Ascending aorta (tissue), 2 donors: ENCODE measurements at places on chromosomes 5 and 9. TPM values are rescaled to one million over a fixed set of nuclear protein-coding genes. Genes with fewer than 3 reads are reported as not detected.

DNA sequence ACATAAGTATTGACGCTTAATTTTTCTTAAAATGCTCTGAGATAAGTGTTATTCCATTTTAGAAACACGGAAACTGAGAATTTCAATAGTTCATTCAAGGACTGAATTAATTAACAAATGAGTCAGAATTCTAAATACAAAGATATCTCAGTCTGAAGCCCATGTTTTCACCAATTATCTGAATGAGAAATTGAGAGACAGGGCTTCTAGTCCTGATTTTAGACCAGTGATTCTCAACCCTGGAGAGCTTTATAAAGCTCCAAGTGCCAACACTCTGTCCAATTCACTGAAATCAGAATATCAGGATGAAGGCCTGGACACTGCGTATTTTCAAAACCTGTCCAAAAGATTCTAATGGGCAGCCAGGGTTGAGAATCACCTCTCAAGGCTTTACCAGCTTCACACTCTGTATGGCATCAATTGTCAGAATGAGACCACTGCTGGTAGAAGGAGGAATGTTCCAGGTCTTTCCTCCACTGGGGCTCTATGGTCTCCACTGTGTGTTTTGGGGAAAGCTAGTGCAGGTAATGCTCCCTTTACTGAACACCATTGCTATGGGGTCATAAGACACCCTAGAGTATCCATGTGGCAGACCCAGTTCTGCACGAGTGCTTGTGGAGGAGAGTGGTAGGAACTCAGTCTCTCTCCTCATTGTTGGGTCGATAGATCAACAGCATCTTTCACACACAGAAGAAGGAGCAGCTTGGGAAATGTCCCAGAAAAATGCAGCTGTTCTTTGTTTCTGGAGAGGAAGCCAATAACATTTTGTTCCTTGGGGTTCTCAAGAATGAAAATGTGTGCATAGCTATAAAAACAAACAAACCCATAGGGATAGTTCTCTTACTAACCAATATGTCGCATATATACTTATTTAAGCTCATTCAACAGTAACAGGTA lies 99.7 kb upstream of the OSMR start:
- DNase-seq = no peak

DNA sequence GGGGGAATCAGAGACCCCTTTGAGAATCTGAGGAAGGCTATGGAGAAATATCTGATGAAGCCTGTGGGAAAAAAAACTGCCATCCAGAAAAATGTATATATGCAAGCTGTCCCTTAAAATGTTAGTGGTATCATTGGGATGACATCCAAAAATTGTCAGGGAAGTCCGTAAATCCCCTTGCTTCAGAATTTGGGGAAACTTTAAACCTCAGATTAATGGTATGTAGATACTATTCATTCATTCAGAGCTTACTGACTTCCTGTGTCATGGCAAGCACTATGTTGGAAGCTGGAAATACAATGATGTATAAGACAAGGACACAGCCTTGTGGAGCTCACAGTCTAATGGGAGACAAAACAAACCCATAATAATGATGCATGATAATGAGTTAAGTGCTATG lies 10.9 kb upstream of the MOB3B start:
- DNase-seq = no peak

GRCh38 chr9:134296301-134297082 lies 29.8 kb upstream of the RXRA start:
- no peak for DNase-seq

GRCh38 chr5:172902497-172903472 lies 56.4 kb upstream of the RPL26L1 start:
- DNase-seq = no peak

- no peak for DNase-seq
Observed at GRCh38 chr5:63401436-63402046, 560.7 kb downstream of the HTR1A start.

WDR38 gene
- total RNA-seq = not detected
